Psoas muscle (tissue), 8 donors: ENCODE measurements at places on chromosomes 1 and 21. TPM values are rescaled to one million over a fixed set of nuclear protein-coding genes. Genes with fewer than 3 reads are reported as not detected.

The SYT11 gene
- polyA plus RNA-seq, result 4.5 TPM

The COL11A1 gene
- polyA plus RNA-seq, result 0.03 TPM

The UBE2J2 gene
- 62.3 TPM for polyA plus RNA-seq

The ADAMTS5 gene
- 0.60 TPM for polyA plus RNA-seq

The MFN2 gene
- 177 TPM for polyA plus RNA-seq

The FBXO2 gene
- 1.1 TPM for polyA plus RNA-seq

The CD48 gene
- polyA plus RNA-seq, result 0.35 TPM

The SH2D5 gene
- 27.9 TPM for polyA plus RNA-seq

The LMOD1 gene
- polyA plus RNA-seq, result 11.4 TPM

The MXRA8 gene
- polyA plus RNA-seq, result 10.1 TPM

The UBXN10 gene
- 0.04 TPM for polyA plus RNA-seq

The NTNG1 gene
- polyA plus RNA-seq, result not detected

The RIPPLY3 gene
- not detected for polyA plus RNA-seq

The SYNC gene
- polyA plus RNA-seq, result 46.1 TPM

The SDC3 gene
- 4.5 TPM for polyA plus RNA-seq

The AQP10 gene
- polyA plus RNA-seq, result not detected

The SLFNL1 gene
- polyA plus RNA-seq, result 0.13 TPM

The SEMA4A gene
- 0.82 TPM for polyA plus RNA-seq

The SIPA1L2 gene
- polyA plus RNA-seq, result 9.4 TPM

The AXDND1 gene
- 0.09 TPM for polyA plus RNA-seq

The POMGNT1 gene
- polyA plus RNA-seq, result 89.5 TPM

The SLC9C2 gene
- polyA plus RNA-seq, result not detected

The OR10Z1 gene
- not detected for polyA plus RNA-seq

The NECAP2 gene
- polyA plus RNA-seq, result 7.7 TPM

The DIO1 gene
- not detected for polyA plus RNA-seq

The LCE1C gene
- not detected for polyA plus RNA-seq

The DNM3 gene
- 0.31 TPM for polyA plus RNA-seq

The ZBTB8A gene
- polyA plus RNA-seq, result 2.5 TPM

The SLC30A1 gene
- 1.8 TPM for polyA plus RNA-seq

The LRRC39 gene
- 27.7 TPM for polyA plus RNA-seq

The CFHR4 gene
- not detected for polyA plus RNA-seq

The OR2T3 gene
- not detected for polyA plus RNA-seq

The ATP8B2 gene
- 1.3 TPM for polyA plus RNA-seq

The TPTE gene
- not detected for polyA plus RNA-seq

The ADCY10 gene
- 0.10 TPM for polyA plus RNA-seq

The CELA3A gene
- 2.2 TPM for polyA plus RNA-seq

The CD53 gene
- polyA plus RNA-seq, result 1.5 TPM

The CAMK1G gene
- 0.04 TPM for polyA plus RNA-seq

The TGFB2 gene
- polyA plus RNA-seq, result 4.9 TPM

The DNAJC6 gene
- 0.23 TPM for polyA plus RNA-seq

The C4BPA gene
- not detected for polyA plus RNA-seq

The OR2T11 gene
- not detected for polyA plus RNA-seq

The CXADR gene
- 0.06 TPM for polyA plus RNA-seq

The EPHA8 gene
- polyA plus RNA-seq, result 0.01 TPM

The OR2T10 gene
- not detected for polyA plus RNA-seq

The CFAP107 gene
- 0.04 TPM for polyA plus RNA-seq

The CLEC20A gene
- not detected for polyA plus RNA-seq

The PTPN22 gene
- polyA plus RNA-seq, result 0.10 TPM

The TMEM82 gene
- not detected for polyA plus RNA-seq

The PGBD5 gene
- polyA plus RNA-seq, result 2.6 TPM

The C1orf53 gene
- 4.3 TPM for polyA plus RNA-seq

The SLC6A9 gene
- 0.40 TPM for polyA plus RNA-seq

The HIVEP3 gene
- 0.70 TPM for polyA plus RNA-seq

The UTS2 gene
- not detected for polyA plus RNA-seq

The TRAPPC3 gene
- polyA plus RNA-seq, result 73.0 TPM

The KLF17 gene
- not detected for polyA plus RNA-seq

The C1orf146 gene
- polyA plus RNA-seq, result not detected

The IFNAR2 gene
- 4.2 TPM for polyA plus RNA-seq
